GM20000 (cell line): ENCODE measurements at places on chromosomes 7 and 10.

DNA sequence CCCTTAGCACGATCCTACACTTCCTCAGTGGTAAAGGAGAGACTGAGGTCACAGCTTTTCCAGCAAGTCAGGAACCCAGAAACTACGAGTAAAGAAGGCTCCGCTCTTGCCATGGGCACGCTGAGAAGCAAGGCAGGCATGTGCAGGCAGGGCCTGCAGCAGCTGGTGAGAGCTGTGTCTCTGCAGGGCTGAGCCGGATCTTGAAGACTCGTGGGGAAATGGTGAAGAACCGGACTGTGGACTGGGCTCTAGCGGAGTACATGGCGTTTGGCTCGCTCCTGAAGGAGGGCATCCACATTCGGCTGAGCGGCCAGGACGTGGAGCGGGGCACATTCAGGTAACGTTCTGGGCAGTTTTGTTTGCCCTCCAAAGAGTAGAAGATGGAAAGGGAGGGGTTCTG lies 51.9 kb upstream of the ZMIZ2 start:
- DNase-seq, result no peak

DNA sequence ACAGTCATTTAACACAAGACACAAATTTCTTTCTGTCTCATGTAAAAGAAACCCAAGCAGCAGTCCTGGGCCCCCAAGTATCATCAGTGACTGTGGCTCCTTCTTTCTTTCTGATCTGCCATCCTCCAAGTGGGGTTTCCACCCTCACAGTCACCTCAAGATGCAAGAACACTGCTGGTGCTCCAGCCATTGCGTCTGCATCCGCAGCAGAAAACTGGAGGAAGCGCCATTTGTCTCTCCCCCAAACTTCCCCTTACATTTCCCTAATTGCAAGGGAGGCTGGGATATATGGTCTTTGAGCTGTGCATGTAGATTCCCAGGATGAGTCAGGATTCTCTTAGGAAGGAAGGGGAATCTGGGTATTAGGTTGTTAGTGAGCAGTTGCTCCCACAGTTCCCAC lies 60.9 kb upstream of the GNA12 start:
- DNase-seq, result no peak

- DNase-seq, result no peak
Observed at GRCh38 chr7:49839863-49840645, 66.6 kb downstream of the VWC2 start.

GRCh38 chr10:52027055-52027705 lies 286.9 kb upstream of the DKK1 start:
- DNase-seq, result no peak

- DNase-seq, result no peak
Observed at GRCh38 chr7:16636555-16637101, 8.9 kb downstream of the ANKMY2 start.

GRCh38 chr7:106640368-106641141 lies 20.4 kb downstream of the CCDC71L start:
- no peak for DNase-seq

GRCh38 chr7:98174334-98175259 lies 36.6 kb upstream of the BHLHA15 start:
- DNase-seq, result no peak

GRCh38 chr7:155721056-155721455 lies 76.6 kb downstream of the RBM33 start:
- DNase-seq, result no peak

DNA sequence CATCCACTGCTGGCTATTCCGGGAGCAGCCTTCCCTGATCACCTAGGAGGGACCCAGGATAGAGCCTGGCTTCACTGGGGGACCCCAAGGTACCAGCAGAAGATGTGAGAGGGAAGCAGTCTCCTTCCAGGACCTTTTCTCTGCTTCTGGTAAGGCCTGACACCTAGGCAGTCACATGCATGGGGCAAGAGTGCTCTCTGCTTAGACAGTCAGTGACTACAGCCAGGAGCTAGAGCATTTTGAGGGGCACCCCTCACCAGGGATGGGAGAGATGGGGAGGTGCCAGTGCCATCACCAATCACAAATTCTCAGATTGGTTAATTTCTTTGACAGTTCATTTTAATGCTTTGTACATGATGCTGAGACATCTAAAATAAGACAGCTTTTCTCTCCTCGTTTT lies 13.9 kb upstream of the ADO start:
- DNase-seq, result no peak

GRCh38 chr7:4386190-4386589 lies 295.9 kb upstream of the FOXK1 start:
- no peak for DNase-seq

DNA sequence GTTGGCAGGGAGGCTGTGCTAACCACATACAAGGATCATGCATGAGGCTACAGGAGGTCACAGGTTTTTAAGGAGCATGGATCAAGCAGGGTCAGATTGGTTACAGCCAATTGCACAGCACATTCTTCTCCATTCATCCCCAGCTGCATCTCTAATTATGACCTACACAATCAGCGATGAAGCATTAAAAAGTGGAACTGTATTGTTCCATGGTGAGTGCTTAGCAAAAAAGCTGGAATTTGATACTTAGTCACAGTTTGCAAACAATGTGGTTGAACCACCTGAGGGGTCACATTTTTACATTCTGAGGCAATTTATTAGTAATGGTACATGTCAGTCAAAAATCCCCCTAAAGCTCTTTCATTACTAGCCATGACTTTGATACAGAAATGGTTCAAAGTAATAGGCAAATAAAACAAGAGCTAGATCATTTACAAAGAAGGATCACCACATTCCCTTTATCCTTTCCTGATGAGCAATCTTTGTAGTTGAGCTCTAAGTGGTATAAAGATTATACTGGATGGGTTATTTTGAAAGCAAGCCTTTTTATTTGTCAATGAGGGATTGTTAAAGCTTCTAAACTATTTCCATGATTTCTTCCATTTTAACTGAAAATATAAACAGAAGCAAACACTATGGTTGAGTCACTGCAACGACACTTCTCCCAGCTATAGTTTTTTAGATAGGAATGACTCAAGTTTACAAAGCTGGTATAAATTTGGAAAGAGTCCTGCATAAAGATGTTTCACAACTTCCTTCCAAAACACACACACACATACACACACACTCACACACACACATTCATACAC lies 217.8 kb upstream of the SEMA3A start:
- no peak for DNase-seq

GRCh38 chr7:24717694-24718320 lies 39.5 kb downstream of the GSDME start:
- DNase-seq, result no peak

DNA sequence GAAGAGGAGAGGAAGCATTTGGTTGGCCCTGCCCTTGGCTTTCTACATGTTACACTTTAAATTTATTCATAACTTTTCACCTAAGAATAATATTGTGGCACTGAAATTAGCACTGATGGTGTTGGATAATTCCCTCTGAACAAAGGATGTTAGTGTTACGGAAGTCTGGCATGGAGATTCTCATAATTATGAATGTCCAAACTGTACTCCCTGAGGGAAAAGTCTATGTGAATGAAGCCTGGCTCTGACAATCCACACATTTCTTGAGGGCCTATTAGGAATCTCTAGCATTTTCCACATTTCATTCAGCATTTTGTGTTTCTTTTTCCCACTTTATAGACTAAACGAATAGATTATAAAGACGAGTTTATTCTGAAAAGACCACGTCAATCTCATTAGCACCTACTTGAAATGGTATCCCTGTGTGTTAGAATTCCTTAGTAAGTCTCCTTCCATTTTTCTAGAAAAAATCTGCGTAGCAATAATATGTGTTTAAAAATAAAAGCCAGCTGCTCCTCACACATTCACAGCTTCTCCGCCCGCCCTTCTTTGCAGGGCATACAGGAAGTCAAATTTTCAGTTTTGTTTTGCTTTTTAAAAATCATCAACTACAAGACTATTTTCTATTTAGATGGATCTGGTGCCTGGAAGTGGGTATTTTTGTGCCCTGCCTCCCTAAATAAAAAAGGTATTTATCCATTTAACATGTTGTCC lies 131.8 kb upstream of the PALS2 start:
- DNase-seq, result peak; percentile 35

GRCh38 chr10:63994371-63994770 lies 473.2 kb downstream of the REEP3 start:
- no peak for DNase-seq

GRCh38 chr7:132546366-132547127 lies 29.7 kb downstream of the PLXNA4 start:
- DNase-seq, result no peak

DNA sequence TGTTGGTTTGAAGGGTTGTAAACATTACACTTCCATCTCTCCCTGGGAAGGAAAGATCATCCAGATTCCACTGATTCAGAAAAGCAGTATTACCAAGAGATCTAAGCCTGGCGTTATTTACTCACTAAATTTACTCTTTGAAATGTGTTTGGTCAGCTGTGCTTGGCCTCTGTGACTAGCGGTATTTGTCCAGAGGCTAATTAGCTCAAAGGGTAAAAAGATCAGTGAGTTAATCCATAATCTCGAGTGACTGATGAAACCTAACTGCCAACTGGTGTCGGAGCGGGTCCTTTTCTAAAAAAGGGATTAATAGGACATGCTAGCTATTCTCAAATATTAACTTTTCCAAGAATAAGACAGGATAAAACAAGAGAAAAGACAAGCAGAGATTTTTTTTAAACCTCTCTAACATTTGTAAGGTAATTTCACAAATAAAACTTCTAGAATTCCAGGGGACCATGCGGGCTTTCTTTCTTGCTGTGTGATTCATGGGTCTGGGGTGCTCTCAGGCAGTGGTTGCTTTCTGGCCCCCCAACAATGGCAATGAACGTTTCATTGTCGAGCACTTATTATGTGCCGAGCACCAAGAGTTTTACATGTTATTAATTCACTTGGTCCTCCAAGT lies 247.3 kb upstream of the AOAH start:
- DNase-seq, result no peak

DNA sequence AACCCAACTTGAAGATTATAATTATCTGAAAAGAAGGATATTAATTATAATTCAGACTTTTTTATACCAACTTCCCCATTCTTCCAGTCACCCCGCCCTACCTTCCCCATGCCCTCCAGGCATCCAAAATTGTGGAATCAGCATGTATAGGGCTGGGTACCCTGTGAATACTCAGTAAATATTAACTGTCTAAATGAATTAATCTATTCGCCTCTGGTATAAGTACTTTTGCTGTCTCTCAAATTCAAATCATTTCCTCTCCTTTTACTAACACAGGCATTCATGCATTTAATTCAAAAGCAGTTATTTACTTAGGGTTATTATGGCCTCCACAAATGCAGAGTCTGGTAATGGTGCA lies 26.5 kb upstream of the GOT1 start:
- no peak for DNase-seq

GRCh38 chr10:19845503-19846368 lies 29.5 kb downstream of the PLXDC2 start:
- DNase-seq, result no peak

- no peak for DNase-seq
Observed at GRCh38 chr7:13117103-13117502, 429.7 kb downstream of the ARL4A start.

- DNase-seq, result no peak
Observed at GRCh38 chr10:78752221-78752620, 316.5 kb upstream of the ZMIZ1 start.

DNA sequence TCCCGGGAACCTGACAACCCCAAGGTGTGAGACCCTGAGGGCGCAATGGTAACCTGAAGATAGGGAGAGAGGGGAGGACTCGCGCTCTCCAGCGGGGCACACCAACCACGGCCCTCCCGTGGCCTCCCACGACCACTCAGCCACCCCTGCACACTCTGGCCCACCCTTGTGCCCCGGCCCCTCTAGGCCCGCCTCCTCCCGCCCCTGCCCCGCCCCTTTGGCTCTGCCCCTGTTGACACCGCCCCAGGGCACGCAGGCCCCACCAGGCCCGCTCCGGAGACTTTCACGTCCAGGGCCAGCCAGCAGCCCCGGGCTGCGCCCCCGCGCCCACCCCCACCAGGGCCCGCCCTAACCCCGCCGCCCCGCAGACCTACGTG lies 10.9 kb downstream of the ATG9B start:
- DNase-seq, result no peak

- no peak for DNase-seq
Observed at GRCh38 chr10:70376436-70377378, 5.7 kb downstream of the LRRC20 start.

DNA sequence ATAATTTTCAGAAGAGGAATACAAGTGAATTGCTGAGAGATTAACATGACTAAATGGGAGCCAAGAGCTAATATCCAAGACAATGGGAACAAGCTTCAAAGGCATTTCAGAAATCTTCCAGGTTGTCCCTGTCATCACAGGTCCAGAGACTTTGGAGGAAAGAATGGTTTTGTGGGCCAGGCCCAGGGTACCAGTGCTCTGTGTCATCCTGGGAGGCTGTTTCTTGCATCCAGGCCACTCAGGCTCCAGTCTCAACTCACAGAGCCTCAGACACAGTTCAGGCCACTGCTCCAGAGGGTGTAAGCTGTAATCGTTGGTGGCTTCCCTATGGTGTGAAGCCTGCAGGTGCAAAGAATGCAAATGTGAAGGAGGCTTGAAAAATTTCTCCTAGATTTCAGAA lies 170.4 kb upstream of the NRG3 start:
- no peak for DNase-seq

- no peak for DNase-seq
Observed at GRCh38 chr10:29600067-29600466, 34.7 kb downstream of the SVIL start.

GRCh38 chr7:102046373-102047117 lies 229.1 kb downstream of the CUX1 start:
- no peak for DNase-seq

DNA sequence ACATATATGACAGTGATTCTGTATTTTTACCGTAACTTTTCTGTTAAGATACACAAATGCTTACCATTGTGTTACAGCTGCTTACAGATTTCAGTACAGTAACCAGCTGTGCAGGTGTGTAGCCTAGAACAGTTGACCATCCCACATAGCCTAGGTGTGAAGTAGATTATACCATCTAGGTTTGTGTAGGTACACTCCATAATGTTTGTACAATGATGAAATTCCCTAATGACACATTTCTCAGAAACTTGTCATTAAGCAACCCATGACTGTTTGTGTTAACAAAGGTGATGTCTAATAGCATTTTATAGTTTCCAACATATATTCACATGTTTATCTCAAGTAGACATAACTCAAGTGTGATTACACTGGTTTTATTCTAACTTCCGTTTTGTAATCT lies 218.5 kb downstream of the PLXDC2 start:
- no peak for DNase-seq

DNA sequence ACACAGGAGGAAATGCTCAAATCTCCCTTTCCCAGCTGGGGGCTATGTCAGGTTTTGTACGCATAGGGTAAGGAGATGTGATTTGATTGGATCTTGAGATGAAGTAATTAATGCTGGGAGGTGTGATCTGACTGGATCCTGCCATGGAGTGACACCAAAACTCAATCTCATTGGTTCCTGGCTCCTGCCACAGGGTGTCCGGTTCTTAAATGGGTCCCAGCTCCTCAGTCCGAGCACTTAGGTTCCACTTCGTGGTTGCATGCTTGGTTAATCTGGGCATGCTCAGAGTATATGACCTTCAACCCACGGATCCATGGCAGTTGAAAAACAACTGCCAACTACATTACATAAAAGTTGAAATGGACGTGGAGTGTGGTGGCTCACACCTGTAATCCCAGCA lies 3.1 kb upstream of the ZNF12 start:
- no peak for DNase-seq
